Cardiac fibroblast (primary cell): ENCODE measurements at places on chromosomes 12 and 14.

GRCh38 chr12:76573840-76574373, 14.3 kb upstream of the OSBPL8 start:
- DNase-seq, result no peak

DNA sequence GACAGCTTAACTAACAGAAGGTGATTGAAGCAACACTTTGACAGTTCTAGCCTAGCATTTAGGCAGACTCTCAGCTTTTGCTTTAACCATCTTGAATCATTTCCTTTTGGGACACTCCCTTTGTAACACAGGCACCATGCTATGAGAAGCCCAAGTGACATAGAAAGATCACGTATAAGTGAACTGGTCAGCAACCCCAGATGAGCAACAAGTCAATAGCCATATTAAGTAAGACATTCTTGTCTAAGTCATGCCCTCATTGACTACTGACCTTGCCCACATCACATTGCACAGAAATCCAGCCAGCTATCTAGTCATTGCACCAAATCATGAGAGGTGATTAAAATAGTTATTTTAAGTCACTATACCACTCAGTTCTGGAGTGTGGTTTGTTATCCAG, 476.8 kb downstream of the TRHDE start:
- no peak for DNase-seq

DNA sequence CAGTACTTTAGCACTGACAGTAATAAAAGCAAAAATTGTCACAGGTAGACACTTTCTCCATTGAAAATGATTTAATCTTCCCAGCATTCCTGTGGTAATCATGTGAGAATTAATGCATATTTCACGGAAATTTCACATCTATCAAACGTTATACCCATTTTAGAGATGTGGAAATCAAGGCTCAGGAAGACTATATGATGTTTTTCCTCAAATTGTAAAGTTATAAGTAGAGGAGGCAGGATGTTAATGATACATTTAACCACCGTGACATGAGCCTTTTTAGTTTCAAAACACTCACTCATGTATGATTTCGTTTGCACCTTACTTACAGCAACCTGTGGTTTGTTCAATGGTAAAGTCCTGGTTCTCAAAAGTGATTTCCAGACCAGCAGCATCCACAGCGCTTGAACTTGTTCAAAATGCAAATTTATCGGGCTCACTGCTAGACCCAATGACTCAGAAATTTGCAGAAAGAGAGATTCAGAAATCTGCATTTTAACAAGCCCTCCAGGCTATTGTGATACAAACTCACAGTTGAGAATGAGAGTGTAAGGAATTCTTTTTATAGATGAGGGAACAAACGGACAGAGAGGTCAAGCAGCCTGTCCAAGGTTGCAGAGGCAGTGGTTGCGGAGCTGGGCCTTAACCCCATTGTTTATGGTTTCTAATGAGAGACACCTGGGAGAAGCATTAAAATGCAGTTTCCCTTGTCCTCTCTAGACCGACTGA, 654.8 kb upstream of the TBX3 start:
- DNase-seq, result no peak

- no peak for DNase-seq
These were observed 227.1 kb downstream of the TRHDE start for GRCh38 chr12:72499244-72499643.

GRCh38 chr12:122848471-122849351, 13.5 kb downstream of the HIP1R start:
- no peak for DNase-seq

- DNase-seq, result no peak
These were observed 122.5 kb downstream of the ZFP36L1 start for GRCh38 chr14:68670359-68670715.

DNA sequence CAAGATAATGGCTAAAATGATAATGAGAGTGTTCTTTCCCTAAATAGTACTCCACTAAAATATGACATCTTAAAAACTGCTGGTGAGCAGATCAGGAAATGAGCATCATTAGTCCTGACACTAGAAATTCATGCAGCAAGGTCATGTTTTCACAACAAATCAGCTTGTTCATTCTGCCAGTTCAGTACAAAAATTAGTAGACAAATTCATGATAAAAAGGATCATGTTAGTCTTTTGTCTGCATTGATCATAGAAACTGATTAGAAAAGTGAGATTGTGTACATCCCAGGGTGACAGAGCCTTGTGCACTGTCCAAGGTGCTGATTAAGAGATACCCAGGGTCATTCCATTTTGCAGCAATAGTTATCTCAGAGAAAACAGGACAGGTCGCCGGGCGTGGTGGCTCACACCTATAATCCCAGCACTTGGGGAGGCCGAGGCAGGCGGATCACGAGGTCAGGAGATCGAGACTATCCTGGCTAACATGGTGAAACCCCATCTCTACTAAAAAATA, 163.6 kb downstream of the RIMBP2 start:
- DNase-seq, result no peak

DNA sequence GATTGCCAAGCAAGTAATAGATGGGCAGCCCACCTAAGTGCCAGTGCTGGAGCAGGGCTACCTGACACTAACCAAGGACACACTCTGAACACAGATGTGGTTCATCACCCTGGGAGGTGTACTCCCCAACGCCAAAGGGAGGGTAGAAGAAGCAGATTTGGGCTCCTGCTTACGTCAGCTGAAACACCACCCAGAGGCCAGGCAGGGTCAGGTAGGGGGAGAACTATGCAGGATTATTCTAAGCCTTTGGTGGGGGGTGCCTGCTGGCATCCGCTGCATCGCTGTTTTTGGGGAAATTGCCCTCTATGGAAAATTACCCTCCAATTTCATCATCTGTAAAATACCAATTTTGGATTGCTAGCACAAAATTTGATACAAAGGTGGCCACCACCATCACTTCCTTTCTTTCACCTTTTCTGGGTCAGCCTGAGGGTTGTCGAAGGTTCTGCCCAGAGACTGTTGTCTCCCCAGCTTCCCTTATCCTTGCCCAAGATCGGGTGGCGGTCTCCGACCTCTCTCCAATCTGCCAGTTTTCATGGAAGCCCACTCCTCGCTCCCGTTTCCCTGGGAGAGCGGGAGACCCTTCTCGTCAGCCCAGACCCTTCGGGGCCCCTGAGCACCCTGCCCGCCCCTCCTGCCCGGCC, 535 bp downstream of the BIN2 start:
- DNase-seq, result no peak

DNA sequence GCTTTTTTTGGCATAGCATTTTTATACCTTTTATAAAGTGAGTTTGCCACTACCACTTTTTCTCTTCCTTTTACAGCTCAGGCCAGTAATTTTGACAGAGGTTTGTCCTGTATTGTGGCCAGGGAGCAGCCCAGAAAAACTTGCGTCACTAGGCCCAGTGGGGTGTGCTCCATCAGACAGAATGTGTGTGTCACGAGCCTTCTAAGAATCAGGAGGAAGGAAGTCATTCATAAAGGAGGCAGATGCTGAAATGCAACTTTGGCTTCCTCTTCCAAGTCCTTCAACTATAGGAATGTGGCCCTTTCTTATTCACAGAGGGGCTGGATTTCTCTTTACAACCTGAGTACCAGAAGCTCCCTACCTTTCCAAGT, 10.1 kb upstream of the RAB35 start:
- peak; percentile 49 for DNase-seq

DNA sequence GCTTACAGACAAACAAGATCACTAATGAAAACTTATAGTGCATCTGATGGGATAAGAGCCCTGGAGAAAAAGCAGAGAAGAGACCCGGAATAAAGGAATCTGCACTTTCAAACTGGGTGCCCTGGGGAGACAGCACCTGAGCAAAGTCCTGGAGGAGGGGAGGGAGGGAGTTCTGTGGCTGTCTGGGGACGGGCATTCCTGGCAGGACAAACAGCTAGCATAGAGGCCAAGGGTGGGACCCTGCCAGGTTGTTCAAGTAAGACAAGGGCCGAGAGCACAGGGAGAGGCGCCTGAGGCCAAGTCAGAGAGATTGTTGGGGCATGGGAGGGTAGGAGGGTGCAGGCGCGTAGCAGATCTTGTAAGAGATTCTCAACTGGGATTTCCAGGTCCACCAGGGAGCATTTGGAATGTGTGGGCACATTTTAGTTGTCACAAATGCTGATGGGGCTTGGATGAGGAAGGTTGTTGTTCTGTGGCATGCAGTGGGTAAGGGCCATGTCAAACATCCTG, 14.2 kb downstream of the IQSEC3 start:
- DNase-seq, result no peak

GRCh38 chr14:100622708-100623485, 35.7 kb upstream of the BEGAIN start:
- no peak for DNase-seq

DNA sequence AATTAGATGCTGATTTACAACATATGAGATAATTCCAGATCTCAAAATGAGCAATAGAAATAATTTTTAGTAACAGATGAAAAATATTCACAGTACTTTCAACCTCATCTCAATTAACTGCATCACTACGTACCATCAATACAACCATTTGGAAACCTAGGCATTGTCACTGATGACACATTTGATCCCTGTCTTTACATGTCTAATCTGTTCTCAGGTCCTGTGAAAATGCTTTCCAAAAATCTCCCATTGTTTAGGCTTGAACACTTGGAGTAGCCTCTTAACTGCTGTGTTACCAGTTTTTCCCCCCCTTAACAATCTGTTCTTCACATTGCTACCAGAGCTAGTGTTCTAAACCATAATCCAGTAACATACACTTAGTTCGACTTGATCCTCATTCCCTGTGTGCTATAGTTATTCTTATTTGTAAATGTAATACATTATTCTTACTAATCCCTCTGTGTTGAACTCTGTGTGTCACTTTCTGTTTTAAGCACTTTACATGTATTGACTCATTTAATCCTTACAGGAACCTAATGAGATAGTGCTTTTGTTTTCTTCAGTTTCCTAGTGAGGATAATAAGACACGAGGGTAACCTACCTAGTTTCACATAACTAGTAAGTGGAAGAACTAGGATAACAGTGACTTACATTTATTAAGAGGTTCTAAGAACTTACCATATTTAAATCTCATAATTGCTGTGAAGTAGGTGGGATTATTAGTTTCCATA, 41.7 kb downstream of the LARP4 start:
- no peak for DNase-seq

- DNase-seq, result no peak
These were observed 212.4 kb upstream of the FAR2 start for GRCh38 chr12:28936711-28937110.

DNA sequence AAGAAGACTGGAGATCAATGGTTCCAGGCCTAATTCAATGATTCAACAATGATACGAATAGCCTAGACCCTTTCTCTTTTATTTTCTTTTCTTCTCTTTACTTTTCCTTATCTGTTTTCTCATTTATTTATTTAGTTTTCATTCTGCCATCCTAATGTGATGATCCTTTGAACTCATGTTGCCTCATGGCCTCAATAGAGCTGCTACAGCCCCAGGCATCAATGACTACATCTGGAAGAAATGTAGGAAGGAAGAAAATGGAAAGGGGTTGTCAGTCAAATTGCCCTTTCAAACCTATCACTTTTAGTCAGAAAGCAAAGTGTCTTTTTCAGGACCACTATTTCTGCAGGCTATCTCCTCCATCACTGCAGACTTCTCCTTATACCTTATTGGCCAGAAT, 69.9 kb downstream of the CMKLR1 start:
- no peak for DNase-seq

DNA sequence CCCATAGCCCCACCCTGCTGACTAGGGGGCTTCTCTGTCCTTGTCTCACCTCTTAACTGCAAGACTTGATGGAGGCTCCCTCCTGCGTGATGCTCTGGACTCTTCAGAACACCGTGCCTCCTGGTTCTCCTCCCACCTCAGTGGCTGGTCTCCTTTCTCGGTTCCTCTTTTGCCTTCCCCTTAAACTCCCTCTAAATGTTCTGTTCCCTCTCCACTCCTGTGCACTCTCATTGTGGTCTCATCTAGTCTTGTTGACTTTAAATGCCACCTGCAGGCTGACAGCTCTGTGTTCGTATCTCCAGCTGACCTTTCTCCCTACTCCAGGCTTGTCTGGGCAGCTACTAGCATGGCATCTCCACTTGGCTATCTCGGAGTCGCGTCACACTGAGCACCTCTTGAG, 28.3 kb downstream of the DYNC1H1 start:
- no peak for DNase-seq

DNA sequence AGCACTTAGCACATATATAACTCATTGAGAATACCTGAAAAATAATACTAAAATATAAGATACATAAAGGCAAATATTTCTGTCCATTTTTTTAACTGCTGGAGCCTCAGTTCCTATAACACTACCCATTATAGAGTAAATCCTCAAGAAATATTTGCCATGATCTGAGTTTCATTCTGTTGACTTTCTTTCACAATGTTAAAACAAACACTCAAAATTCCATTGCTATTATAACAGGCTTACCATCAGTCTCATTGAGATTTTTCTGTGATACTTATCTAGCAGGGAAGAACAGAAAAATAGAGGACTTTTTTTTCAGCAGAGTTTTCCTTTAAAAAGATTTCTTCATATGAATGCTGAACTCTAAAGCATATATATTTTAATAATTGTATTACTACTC, 24.5 kb downstream of the LMO3 start:
- DNase-seq, result peak; percentile 53

GRCh38 chr14:67360470-67361206, 510 bp downstream of the EIF2S1 start:
- no peak for DNase-seq

- peak; percentile 39 for DNase-seq
These were observed 331.9 kb downstream of the BTG1 start for GRCh38 chr12:91813701-91814100.

- DNase-seq, result peak; percentile 52
These were observed 30.5 kb downstream of the TTC6 start for GRCh38 chr14:37625597-37626595.

DNA sequence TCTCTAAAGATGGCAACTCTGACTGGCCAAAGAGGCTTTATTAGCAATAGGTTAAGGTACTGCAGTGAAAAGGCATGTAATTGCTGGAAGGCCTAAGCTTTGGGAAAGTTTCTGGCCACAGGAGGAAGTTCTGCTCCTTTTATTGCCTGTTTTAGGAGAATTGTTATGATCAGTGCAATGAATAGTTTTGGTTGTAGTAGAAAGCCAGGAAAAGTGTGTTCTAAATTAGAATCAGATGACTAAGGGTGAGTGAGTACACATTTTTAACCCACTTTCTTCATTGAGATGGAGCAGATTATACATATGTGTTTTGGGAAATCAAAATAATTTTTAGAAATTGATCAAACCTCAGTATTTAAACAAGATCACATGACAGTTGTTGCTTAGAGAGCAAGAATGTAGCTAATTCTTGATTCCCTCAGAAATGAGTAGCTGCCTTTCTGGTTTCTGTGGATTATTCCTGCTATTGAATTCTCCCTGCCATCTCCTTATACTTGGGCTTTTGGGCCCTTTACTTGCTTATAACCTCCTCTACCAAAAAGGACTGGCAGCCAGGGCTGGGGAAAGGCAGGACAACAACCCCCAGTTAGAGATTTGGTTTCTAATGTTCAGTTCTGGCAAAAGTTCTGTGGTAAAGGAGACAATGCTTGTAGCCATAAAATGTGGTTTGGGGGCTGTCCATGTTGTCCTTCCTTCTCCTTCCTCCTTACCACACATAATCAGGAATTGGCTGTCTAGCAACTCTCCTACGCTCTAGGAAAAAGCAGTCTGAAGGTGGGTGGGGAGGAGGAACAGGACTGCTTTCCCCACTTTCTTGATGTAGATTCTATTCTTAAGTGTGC, 217.1 kb downstream of the SLC38A4 start:
- peak; percentile 36 for DNase-seq
